ENCODE measurements at places on chromosomes 13 and 19. TPM values are rescaled to one million over a fixed set of nuclear protein-coding genes. Genes with fewer than 3 reads are reported as not detected.

The ERICH4 gene
- total RNA-seq: not detected

- no peak for DNase-seq
These were observed 181.2 kb downstream of the DNAJC15 start for GRCh38 chr13:43204591-43204990.

DNA sequence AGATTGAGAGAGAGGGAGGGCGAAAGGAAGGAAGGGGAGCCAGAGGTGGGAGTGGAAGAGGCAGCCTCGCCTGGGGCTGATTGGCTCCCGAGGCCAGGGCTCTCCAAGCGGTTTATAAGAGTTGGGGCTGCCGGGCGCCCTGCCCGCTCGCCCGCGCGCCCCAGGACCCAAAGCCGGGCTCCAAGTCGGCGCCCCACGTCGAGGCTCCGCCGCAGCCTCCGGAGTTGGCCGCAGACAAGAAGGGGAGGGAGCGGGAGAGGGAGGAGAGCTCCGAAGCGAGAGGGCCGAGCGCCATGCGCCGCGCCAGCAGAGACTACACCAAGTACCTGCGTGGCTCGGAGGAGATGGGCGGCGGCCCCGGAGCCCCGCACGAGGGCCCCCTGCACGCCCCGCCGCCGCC lies at the start of gene TNFSF11:
TNFSF11 (plus strand) TSS at position 142 of the 400 bp plus-strand sequence; CDS start at position 294, 152 bp downstream.
- DNase-seq: no peak

DNA sequence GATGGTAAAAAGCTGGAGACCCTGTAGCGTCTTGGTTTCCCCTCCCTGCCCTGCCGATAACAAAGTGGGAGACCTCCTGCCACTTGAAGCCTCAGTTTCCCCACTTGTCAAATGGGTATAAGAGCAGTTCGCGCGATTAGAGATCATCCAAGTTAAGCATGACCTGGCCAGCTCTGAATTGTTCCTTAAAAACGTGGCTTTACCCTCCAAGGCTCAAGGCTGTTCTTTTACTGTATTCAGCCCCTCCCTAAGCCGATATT lies 421 bp downstream of the TNPO2 start:
- DNase-seq: no peak

DNA sequence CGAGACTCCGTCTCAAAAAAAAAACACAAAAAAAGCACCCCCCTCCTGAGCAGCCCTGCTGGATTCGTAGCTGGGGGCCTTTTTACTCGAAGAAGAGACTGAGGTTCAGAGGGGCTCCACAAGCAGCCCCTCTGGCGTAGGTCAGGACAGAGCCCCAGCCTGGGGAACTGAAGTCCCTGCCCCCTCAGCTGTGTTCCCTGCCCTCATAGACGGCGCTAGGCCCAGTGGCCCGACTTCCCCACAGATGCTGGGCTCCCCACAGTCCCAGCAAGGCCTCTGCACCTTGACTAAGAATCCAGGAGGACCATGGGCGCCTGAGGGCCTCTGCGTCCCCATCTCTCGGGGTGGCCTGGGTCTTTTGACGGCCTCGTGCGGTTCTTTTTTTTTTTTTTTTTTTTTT lies 1.1 kb upstream of the MISP start:
- no peak for DNase-seq

The PDX1 gene
- not detected for total RNA-seq

The YJEFN3 gene
- total RNA-seq: 11.1 TPM

- no peak for DNase-seq
These were observed 67.8 kb downstream of the RASA3 start for GRCh38 chr13:114064450-114065140.
